Stimulated activated CD4-positive, alpha-beta T cell treated with anti-CD3 and anti-CD28 coated beads, Interleukin-1b, Interleukin-23, amount 100 ng/mL, for 1 hour (primary cell): ENCODE measurements at places on chromosomes 6 and 20.

- no peak for DNase-seq
Observed at GRCh38 chr20:9989066-9989724, 45.6 kb upstream of the ANKEF1 start.

- DNase-seq: no peak
Observed at GRCh38 chr6:157096105-157096504, 227.2 kb downstream of the TMEM242 start.

GRCh38 chr20:53539516-53539915 lies 54.1 kb downstream of the ZNF217 start:
- DNase-seq: no peak

DNA sequence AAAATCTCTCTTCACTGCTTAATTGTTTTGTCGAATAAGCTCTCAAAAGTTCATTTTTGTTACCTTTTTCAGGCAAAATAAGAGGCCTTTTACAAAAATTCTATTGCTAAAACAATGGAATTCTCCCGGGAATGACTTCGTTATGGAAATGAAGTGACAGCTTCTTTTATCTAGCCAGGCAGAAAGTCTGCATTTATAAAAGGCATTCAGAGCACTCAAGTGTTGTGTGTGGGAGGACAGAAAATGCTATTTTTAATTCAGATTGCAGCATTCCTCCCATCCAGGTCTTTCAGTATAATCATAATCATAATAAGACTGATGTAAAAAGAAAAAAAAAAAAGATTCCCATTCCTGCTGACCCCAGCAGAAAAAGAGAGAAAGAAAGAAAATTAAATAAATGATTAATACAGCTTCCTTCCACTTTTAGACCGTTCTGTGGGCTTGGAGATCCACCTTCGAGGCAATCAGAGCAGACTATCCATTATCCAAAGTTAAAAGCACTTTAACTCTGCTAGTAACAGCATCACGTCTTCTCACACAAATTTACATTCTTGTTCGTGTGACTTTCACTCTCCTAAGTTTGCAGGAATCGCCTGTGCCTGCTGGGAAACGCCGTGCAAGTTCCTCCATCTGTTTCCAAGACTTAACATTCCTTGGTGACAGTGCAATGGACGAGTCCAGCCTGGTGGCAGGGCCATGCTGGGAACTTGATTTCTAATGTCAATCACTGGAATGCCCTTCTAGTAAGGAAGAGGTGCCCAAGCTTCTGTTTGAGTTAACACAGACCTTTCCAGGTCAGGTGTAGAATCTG lies 258.8 kb downstream of the GMPR start:
- DNase-seq: no peak

DNA sequence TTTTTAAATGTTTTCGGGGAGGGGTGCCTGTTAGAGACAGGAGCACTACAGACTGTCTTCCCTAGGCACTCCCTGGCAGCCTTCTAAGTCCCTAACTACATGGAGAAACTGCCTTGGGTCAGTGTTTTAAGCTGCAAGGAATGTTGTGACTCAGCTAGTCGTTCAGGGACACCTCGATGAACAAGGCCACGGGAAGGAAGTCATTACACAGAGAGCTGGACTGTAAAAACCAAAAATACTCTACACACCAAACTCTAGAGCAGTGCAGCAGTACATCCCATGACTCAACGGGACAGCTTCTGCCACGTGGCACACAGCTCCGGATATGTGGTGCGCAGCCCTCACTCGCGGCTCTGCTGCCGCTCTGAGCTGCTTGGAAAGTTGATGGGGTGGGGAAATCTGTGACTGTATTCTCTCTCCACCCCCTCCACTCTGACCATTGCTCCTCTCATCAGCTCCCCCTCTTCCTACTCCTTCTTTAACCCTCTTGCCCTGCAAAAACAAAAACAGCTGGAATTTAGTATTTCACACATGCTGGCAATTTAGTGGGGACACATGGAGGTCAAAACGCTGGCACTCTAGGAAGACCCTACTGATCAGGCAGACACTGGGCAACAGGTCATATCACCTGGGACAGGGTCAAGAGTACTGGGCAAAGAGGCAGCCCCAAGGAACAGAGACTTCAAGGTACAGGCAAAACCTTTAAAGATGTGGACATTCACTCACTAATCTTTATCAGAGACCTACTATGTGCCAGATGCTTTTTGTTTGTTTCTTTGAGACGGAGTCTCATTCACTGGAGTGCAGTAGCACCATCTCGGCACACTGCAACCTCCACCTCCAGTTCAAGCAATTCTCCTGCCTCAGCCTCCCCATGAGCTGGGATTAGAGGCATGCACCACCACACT lies 10.9 kb upstream of the LPIN3 start:
- no peak for DNase-seq

DNA sequence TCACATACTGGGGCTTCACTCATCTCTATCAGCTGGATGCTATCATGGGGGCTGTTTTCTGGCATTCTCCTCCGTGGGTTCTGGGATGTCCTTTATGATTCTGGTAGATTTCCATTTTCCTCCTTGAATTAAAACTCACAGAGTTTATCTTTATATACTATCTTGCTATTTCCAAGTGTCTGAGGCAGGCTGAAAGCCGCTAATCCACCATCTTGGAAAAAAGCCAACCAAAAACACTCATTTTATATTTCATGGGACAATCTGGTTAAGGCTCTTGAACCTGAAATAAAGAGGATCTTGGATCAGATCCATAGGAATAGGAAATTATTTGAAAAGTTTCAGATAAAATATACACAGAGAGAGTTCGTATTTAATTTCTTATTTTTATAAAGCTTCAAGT lies 86.0 kb downstream of the AFG1L start:
- DNase-seq: no peak

DNA sequence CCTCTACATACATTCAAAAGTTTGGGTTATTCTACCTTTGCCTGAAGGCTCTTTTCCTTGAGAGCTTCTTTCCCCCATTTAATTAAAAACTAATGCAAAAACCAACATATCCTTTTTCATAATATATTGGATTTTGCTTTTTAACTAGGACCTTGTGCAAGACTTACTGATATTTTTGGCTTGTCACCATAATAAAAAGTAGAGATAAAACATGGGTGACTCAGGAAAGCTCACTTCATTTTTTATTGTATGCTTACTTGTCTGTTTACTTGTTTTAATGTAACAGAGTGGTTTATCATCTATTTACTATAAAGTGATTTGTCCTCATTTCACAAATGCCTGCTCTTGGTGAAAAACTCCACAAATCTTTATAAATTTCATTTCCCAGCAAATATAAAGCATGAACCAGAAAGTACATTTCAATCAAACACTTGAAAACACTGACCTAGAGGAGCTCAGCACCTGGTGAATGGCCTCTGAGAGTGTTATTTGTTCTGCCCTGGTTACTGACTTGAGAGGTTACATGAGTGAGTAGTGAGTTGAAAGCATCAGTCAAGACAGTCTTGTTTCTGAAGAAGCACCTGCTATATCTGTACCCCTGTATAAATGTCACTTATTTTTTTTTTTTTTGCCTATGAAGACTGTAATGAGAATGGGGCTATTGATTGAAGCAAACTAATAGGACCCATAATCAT lies 20.8 kb downstream of the ADGRG6 start:
- DNase-seq: no peak

GRCh38 chr20:1331801-1332453 lies 3.0 kb upstream of the SDCBP2 start:
- DNase-seq: no peak

- DNase-seq: no peak
Observed at GRCh38 chr6:2192976-2193375, 52.4 kb downstream of the GMDS start.

GRCh38 chr6:89372506-89372901 lies 20.0 kb upstream of the UBE2J1 start:
- no peak for DNase-seq

- DNase-seq: no peak
Observed at GRCh38 chr6:113147544-113147943, 709.6 kb upstream of the MARCKS start.

- no peak for DNase-seq
Observed at GRCh38 chr20:62935204-62935967, 2.6 kb upstream of the GID8 start.

GRCh38 chr6:135322427-135323201 lies 141.5 kb downstream of the MYB start:
- DNase-seq: no peak

DNA sequence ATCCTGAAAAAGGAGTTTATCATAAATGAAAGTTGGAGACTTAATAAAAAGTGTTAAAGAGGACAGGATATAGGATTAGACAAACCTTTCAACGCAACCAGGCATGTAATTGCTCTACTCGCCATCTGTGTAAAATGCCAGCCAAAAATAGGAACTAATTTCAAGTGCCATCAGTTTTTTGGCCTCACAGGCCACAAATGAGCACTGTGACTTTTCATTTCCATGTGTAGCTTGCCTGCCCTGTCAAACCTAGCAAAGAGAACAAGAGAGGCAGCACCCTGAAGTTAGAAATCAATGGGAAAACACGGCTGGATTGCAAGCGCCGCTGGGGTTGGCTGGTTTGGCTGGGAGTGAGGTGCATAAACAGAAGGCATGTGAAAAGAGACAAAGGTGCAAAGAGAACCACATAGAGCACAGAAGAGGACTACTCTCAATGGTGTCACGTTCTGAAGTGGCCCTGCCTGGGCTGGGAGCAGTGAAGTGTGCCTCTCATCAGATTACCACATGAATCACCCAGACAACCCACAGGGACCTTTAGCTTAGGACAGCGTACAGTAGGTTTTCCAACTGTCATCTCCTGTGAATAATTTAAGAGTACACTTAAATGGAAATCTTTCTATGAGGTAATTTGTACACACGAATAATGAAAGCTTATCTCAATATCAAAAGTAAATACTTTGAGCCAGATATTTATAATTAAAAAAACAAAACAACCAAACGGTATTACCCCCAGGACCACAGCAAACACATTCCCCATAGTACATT lies 78.0 kb upstream of the NHSL1 start:
- no peak for DNase-seq

GRCh38 chr20:50567860-50568548 lies 57.8 kb downstream of the PTPN1 start:
- no peak for DNase-seq

- no peak for DNase-seq
Observed at GRCh38 chr20:40339661-40340449, 349.2 kb downstream of the MAFB start.

- DNase-seq: no peak
Observed at GRCh38 chr6:119540417-119540816, 190.9 kb upstream of the MAN1A1 start.

- no peak for DNase-seq
Observed at GRCh38 chr6:153780011-153780410, 259.0 kb upstream of the OPRM1 start.

GRCh38 chr6:159693894-159694545 lies 979 bp upstream of the SOD2 start:
- no peak for DNase-seq

- DNase-seq: no peak
Observed at GRCh38 chr6:26539071-26539615, 977 bp downstream of the HMGN4 start.

DNA sequence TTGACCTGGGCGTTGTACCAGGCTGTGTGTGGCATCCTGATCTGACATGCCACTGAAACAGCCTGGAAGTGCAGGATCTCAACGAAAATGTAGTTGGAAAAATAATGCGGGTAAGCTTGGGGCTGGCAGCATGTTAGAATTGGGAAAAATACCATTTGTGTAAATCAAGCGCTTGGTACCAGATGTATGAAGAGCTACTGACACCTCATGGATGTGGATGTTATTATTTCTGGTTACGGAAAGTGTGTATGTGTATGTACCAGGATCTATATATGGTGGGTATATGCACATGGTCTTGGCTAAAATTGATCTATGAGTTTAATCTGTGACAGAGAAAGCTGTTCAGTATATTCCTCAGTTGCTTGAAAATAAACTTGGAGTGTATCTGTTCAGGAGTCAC lies 22.7 kb downstream of the HIVEP1 start:
- no peak for DNase-seq

- no peak for DNase-seq
Observed at GRCh38 chr6:46899659-46900058, 22.1 kb downstream of the ADGRF5 start.

- DNase-seq: no peak
Observed at GRCh38 chr6:129444683-129445082, 265.3 kb downstream of the ARHGAP18 start.

DNA sequence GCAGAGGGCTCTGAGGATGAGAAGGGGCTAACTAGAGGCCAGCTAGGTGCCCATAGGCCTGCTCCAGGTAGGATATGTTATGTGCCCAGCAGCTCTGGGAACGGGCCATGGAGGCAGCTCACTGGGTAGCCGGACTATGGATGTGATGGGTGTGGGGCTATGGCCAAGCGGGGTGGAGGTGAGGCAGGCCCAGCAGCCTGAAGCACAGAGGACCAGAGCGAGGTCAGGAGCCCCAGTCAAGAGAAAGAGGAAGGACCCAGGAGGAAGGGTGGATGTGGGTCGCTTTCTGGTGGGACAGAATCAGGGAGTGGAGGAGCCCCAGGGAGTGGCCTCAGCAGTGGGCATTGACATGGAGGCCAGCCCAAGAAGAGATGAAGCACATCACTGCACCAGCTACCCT lies 117.9 kb upstream of the MLN start:
- DNase-seq: no peak

DNA sequence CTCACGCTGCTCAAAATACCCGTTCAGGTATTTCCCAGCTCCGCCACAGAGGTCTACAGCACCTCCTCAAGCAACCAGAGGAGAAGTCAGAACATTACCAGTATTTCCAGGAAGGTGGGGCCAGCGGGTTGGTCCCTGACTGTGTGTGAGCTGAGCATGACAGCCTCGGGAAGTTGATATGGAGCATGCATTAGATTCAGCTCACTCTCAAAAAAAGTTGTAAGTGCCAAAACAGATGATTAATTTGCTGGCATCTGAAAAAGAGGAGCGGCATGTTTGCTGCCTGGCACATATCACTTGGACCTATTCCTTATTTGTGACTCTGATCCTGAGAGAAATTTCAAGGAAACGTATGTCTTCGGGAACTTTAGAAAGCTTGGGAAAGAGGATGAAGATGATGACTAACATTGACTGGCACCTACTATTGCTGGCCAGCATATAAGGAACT lies 32.3 kb downstream of the ELOVL2 start:
- no peak for DNase-seq

- no peak for DNase-seq
Observed at GRCh38 chr20:23071996-23072395, 14.1 kb downstream of the CD93 start.

DNA sequence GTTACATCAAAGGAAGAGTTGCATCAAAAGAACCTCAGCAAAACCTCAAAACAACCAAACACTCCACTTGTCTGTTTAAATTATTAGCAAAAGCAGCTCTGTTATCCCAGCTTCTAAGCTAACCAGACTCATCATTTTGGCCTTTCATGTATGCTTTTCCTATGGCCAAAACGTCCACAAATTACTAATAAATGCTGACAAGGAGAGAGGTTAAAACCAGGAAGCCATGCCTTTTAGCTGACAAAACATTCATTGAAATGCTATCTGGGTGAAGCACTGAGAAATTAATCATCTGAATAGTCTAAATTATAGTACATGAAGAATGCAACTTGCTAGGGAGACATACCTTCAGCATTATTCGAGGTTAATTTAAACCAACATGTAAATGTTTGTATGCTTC lies 80.6 kb downstream of the LAMA2 start:
- DNase-seq: no peak

- no peak for DNase-seq
Observed at GRCh38 chr6:36463676-36464075, 20.9 kb downstream of the KCTD20 start.
